SJSA1 (cell line): ENCODE measurements at places on chromosomes 3 and 15. TPM values are rescaled to one million over a fixed set of nuclear protein-coding genes. Genes with fewer than 3 reads are reported as not detected.

The SMCO1 gene
- total RNA-seq, result not detected in 2 replicates

The SLCO2A1 gene
- 0.16 TPM in 1 of 2 replicates, not detected in the other for total RNA-seq

The GRM7 gene
- not detected in 2 replicates for total RNA-seq

The MORC1 gene
- total RNA-seq, result not detected in 2 replicates

The TGM5 gene
- total RNA-seq, result 0.24 TPM in 1 of 2 replicates, not detected in the other

The LEKR1 gene
- total RNA-seq, result 0.16 TPM in 1 of 2 replicates, not detected in the other

The RETNLB gene
- not detected in 2 replicates for total RNA-seq

The ACP3 gene
- not detected in 2 replicates for total RNA-seq

The LOXL1 gene
- 8.3 and 10.1 TPM in 2 replicates for total RNA-seq

The ANKRD63 gene
- 11.4 and 13.6 TPM in 2 replicates for total RNA-seq

The TEX9 gene
- 0.16 and 1.2 TPM in 2 replicates for total RNA-seq

The RTP1 gene
- not detected in 2 replicates for total RNA-seq

The PRSS50 gene
- not detected in 2 replicates for total RNA-seq
